Left colon (tissue), 2 donors: ENCODE measurements at places on chromosomes 16 and 17. TPM values are rescaled to one million over a fixed set of nuclear protein-coding genes. Genes with fewer than 3 reads are reported as not detected.

Gene TBC1D3K
- not detected for total RNA-seq

Gene CDH5
- 9.9 TPM for total RNA-seq

Gene BCL6B
- total RNA-seq = 2.0 TPM

Gene KRTAP4-1
- total RNA-seq = not detected

Gene ZNF385C
- total RNA-seq = 0.34 TPM

Gene HCRT
- total RNA-seq = not detected

Gene KRT13
- 0.82 TPM for total RNA-seq

Gene WFDC1
- 4.3 TPM for total RNA-seq

Gene ADGRG1
- 111 TPM for total RNA-seq

Gene NSF
- total RNA-seq = 72.8 TPM

Gene PDE6G
- not detected for total RNA-seq

Gene ADAT1
- total RNA-seq = 37.5 TPM

Gene OR3A3
- not detected for total RNA-seq

Gene TEKT5
- 0.52 TPM for total RNA-seq

Gene ADAD2
- total RNA-seq = 0.14 TPM

Gene PRSS53
- total RNA-seq = 0.61 TPM

Gene CCL14
- 2.3 TPM for total RNA-seq

Gene TMEM114
- total RNA-seq = not detected

Gene KRT17
- not detected for total RNA-seq

Gene SHCBP1
- 1.2 TPM for total RNA-seq

Gene KLHL10
- not detected for total RNA-seq

Gene QRICH2
- 1.9 TPM for total RNA-seq

Gene FLOT2
- total RNA-seq = 82.4 TPM

Gene ZFHX3
- 18.0 TPM for total RNA-seq

Gene CCL7
- not detected for total RNA-seq

Gene ABCC12
- not detected for total RNA-seq

Gene IL17C
- total RNA-seq = not detected

Gene E4F1
- 25.1 TPM for total RNA-seq

Gene PLLP
- 18.1 TPM for total RNA-seq

Gene DHRS7C
- 0.31 TPM for total RNA-seq

Gene PDILT
- not detected for total RNA-seq

Gene GRB2
- 117 TPM for total RNA-seq

Gene RGS11
- total RNA-seq = 2.6 TPM

Gene TEDC2
- 5.6 TPM for total RNA-seq

Gene SLC2A4
- 9.7 TPM for total RNA-seq

Gene MEIOB
- total RNA-seq = not detected

Gene COQ7
- 25.9 TPM for total RNA-seq

Gene BEAN1
- total RNA-seq = not detected

Gene BICDL2
- total RNA-seq = 91.8 TPM

Gene MARVELD3
- 112 TPM for total RNA-seq

Gene SPNS2
- 13.5 TPM for total RNA-seq

Gene KRTAP2-3
- not detected for total RNA-seq

Gene KRT39
- total RNA-seq = not detected

Gene CDRT15L2
- not detected for total RNA-seq

Gene MT1M
- total RNA-seq = 60.6 TPM

Gene CCDC57
- 53.4 TPM for total RNA-seq

Gene CA5A
- total RNA-seq = not detected

Gene TP53TG3C
- not detected for total RNA-seq

Gene ZNF688
- 16.6 TPM for total RNA-seq

Gene GAST
- not detected for total RNA-seq

Gene CRHR1
- not detected for total RNA-seq

Gene KRT25
- not detected for total RNA-seq

Gene NPW
- 2.5 TPM for total RNA-seq

Gene GINS2
- 5.1 TPM for total RNA-seq

Gene PIK3R5
- total RNA-seq = 3.2 TPM

Gene TBC1D3D
- total RNA-seq = 0.53 TPM
